ENCODE measurements at places on chromosomes 2 and 18.

GRCh38 chr18:39209173-39209572 lies 1643.6 kb upstream of the CELF4 start:
- DNase-seq = no peak

DNA sequence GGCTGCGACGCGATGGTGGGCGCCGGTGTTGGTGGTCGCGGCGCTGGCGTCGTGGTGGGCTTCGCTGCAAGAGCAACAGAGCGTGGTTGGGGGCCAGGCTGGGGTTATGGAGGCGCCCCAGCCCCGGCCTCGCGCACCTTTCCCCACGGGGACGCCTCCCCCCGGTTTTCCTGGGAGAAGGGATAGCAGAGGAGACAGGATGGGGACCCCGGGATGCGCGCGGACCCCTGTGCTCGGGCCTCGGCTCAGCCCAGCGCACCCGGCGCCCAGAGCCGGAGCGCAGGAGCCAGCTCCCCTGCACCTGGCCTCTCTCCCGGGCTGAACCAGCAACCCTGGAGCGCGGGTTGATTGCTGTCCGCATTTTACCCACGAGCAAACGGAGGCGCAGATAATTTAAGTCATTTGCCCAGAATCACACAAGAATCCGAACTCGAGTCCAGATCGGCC lies 1.0 kb downstream of the CD8A start:
- DNase-seq = no peak

DNA sequence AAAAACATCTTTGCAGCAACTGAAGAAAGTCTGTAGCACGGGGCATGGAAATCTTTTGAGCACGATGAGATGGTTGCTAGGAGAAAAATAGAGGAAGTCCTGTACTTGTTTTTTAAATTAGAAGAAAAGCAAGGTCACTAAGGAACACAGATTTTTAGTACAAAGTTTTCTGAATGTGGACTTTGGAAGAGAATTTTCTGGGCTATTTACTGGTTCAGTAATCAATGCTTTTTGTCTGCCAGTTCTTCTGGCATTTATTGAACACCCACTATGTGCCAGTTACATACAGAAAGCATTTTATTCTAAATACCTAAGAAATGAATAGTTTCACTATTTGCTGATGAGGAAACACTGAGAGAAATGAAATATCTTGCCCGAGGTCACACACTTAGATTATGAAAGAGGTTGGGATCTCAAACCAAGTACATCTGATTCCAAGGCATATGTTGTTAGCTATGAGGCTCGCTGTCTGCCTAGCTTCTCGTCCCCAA lies 15.6 kb upstream of the MAP3K20 start:
- peak; percentile 45 for DNase-seq

DNA sequence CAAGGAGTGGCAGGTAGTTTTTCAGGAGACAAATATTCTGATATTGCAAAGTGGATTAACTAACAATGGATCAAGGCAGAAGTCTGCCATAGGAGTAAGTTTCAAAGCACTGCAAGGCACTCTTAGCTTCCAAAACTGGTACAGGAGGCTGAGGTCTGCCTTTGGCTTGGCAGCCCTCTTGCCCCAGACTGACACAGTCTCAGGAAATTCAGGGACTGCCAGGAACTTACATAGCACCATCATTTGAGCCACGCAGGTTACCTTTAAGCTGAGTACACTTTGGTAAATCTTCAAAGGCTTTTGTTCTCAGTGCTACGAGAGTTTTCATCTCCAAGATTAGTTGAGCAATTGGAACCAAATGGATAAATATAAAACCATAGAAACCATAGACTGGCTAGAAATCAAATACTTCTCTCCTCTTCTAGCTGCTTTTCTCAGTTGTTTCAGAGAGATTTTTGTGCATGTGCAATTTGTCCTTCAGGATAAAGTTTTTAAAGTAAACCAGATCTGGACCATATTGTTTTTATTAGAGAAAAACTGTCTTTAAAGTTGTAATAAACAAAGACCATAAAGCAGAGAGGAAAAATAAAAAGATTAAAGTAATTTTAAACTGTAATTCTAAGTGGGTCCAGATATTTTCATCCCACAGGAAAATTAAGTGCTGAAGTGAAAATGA lies 18.8 kb downstream of the ANKRD29 start:
- no peak for DNase-seq

DNA sequence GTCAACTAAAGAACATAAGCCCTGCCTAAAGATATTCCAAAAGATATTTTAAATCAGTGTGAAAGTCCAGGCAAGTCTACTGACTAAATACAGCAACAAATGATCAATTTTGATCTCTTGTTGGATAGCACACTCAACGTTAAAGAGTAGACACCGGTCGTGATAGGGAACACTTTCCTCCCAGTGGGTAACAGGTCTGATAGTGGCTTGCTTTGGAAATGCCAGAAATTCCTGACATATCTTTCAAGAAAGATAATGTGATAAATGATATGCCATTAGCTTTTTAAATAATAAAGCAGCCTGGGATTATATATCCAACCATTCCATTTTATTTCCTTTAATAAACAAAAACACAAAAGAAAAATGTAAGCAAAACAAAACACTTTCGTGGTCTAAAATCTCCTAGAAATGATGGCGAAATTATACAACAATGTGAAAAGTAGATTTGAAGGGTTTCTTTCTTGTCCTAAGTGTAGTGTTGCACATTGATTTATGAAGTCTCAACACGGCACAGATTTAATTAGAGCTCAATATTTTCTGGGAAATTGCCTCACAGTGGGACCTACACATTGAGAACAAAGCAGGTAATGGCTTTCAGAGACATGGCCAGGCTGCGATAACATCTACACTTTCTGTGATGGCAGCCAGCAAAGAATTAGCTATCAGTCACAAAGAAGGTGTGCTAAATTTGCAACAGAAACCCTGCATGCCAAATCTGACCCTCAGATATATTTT lies 158.6 kb downstream of the PPP1R1C start:
- no peak for DNase-seq

DNA sequence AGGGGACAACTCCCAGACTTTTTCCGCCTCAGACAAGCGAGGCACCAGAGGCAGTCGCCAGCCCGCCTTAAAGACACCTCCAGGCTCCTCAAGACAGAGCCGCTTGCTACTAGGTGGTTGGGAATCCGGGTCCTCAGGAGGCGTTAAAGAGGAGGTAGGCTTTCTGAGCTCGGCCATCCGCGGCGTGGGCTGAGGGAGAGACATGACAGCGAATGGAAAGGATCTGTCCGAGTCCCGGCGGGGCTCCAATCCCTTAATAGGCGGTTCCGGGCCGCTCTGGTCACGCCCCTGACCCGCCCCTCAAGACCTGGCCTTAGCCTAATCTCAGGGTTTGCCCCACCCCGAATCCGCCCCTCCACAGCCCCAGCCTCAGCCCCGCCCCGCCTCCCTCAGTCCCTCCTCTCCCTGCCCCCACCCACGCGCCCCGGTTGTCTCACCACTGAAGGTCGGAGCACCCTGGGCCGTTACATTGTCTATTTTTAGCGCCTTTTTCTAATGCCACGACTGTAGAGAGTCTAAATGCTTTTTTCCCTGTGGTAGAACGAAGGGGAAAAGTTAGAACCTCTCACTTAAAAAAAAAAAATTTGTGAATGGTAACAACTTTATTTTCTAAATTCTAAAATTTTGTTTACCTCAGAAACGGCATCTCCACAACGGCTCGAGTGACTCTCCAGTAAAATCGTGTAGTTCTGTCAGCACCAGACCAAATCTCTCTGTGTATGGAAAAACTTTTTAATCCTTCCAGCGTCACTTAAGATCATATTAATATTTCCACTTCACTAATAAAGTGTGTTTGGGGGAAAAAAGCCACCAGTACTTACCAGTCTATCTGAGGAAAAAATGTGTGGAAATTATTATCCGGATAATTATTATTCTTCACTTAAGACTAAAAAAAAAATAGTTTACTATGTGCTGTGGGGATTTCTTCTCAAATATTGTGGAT lies at the start of gene RAD51AP2:
Gene RAD51AP2 (minus strand): TSS at position 229 of the 943 bp plus-strand sequence. CDS start 25 bp downstream, at position 204.
- peak; percentile 89 for DNase-seq

DNA sequence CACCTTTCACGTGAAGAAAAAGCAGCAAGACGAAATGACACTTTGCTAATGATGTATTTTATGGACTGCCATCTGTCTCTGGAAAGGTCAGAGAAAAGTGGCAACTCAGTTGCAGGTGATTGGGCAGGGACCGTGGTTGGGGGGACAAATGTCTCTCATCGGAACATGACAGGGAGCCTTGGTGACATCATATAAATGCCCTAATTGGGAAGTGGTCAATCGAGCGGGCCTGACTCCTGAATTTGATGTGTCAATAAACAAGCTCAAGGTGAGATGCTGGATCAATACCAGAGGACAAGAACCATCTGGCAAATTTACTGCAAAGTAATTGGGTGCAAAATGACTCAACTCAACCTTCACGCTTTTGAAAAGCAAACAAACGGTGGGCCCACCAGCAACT lies 151.9 kb upstream of the SKOR2 start:
- no peak for DNase-seq

DNA sequence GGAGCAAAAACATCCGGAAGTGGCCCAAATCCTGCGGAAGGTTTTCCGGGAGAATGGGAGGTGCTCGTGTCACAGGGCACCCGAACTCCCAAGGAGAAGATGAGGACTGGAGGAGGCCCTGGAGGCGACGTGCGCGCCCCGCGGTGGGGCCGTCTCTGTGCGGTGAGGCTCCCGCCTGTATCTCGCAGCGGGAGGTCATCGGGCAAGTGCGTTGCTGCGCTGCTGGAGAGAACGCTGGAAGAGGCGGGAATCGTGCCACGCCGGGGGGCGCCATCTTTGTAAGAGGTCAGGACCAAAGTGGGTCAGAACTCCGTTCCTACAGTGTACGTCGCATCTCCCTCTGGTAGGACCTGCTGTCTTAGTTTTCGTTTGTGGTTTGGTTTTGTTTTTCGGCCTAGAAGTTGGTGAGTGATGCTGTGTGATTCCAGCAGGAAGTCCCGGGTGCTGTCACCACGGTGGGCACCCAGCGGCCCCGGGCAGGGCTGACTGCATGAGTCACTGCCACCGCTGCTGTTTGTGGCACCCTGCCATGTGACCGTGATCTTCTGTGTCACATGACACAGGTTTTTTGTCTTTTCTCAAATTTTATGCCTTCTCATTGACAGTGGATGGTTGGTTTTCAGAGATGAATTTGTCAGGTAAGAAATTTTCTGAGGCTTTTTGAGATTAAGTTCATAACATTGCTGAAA lies 21.5 kb upstream of the ATP9B start:
- no peak for DNase-seq

DNA sequence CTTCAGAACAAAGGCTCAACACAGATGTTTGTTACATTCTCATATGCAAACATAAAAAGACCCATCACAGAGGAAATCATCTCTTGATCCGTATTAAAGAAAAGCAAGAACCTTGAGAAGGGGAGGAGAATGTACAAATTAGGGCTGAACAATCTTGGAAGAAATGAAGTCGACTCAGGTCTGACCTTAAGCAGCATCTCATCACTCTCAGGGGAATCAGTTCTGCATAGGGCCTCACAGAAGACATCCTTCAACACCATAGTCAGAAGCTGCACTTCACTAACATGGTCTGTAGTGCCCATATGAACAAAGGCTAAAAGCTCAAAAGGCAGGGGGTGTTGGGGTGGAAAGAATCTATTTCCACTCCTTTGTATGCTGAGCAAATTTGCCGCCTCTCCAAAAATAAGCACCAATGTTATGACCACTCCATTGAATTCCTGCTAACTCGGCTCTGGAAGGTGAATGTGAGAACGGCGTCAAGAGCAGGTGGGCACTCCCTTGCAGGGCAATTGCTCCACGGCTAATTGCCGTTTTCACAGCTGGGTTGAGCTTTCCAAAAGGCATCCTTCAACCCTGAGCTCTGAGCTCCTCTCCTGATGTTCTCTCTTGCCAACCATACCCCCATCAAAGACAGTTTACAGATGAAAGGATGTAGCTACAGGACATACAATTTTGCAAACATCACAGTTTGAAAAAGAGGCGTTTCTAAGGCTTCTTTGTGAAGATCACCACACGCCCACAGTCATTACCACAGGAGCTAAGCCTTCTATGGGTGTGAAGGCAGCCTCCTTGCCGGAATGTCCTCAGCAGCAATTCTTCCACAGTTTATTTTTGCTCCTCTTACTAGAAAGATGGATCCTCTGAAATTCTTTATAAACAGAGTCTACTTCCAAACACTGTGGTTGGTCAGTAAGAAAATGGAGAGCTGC lies 10.0 kb downstream of the KLF7 start:
- DNase-seq = no peak
